Frontal cortex (tissue), 4 donors: ENCODE measurements at places on chromosomes 3 and 15. TPM values are rescaled to one million over a fixed set of nuclear protein-coding genes. Genes with fewer than 3 reads are reported as not detected.

DNA sequence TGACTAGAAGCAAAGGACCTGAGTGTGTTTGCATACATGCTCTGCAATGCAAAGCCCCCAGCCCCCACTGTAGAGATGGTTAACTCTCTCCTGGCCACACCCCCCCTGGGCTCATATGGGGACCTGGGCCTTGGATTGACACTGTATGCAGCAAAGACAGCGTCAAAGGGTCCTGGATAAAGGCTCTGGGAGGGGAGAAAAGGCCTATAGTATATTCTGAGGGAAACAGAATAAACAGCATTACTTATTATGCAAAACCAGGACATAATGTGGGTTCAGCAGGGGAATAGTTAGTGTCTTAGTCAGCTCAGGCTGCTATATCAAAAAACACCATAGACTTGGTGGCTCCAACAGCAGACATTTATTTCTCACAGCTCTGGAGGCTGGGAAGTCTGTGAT lies 158.7 kb downstream of the APBA2 start:
- DNase-seq = no peak

- no peak for DNase-seq
Measured at GRCh38 chr15:47961401-47962090, 159.2 kb upstream of the SLC24A5 start.

Gene CCRL2
- total RNA-seq = 0.41 TPM

GRCh38 chr15:55434989-55435825 lies 26.9 kb downstream of the PIERCE2 start:
- DNase-seq = peak; percentile 24

Gene SLC28A1
- total RNA-seq = not detected

- DNase-seq = no peak
Measured at GRCh38 chr3:132773071-132773619, 50.9 kb upstream of the NPHP3 start.

DNA sequence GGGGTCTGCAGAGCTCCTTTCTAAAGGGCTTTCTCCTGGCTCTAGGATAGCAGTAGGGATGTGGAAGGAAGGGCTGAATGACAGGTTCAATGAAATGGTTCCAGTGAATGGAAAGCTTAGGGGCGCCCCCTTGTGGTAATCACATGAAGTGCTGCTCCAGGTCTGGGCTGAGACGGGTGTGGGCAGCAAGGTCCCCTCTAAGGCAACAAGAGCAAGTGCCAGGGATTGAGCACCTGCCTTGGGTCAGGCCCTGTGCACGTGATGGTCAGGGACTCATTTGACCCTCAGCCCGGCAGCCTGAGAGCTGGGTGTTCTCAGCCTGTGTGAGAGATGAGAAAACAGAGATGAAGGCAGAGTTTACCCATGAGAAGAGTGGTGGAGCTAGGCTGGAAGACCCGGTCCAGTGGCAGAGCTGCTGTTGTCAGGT lies 12.1 kb upstream of the CX3CR1 start:
- DNase-seq = peak; percentile 28

DNA sequence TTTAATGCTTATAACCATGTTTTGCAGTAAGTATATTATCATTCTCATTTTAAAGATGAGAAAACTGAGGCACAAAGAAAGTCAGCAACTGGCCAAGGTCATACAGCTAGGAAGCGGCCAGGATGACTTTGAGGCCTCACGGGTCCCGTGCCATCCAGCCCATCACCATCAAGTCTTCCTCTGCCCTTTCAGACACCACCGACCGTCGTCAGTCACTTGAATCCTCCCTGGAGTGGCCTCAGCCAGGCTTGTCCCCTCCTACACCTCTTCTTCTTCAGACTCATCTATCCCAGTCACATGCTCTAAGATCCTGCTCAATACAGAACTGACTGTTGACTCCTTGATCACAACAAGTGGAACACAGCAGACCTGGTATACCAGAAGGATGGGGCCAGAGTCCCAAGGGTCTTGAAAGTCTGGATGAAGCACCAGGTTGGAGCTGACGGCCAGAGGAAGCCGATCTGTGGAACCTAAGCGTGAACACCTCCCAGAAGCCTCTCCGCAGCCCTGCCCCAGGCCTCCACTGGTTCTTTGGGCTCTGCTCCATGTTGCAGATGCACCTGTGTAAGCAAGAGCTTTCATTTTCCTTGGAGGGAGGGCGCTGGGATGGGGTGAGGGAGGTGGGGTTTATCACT lies 22.1 kb downstream of the ITGA11 start:
- DNase-seq = no peak

Gene GOLGA8A
- total RNA-seq = 23.6 TPM

- no peak for DNase-seq
Measured at GRCh38 chr3:43004282-43004681, 25.2 kb downstream of the GASK1A start.

- DNase-seq = no peak
Measured at GRCh38 chr3:81105789-81106488, 655.5 kb downstream of the GBE1 start.

Gene CD80
- total RNA-seq = not detected

- no peak for DNase-seq
Measured at GRCh38 chr3:178835033-178835432, 236.6 kb downstream of the ZMAT3 start.

- no peak for DNase-seq
Measured at GRCh38 chr3:57164217-57164656, 916 bp downstream of the IL17RD start.

Gene GREM1
- total RNA-seq = 2.4 TPM

Gene DPH3
- 20.4 TPM for total RNA-seq

Gene ITIH3
- not detected for total RNA-seq

Gene PCOLCE2
- total RNA-seq = 6.9 TPM

- no peak for DNase-seq
Measured at GRCh38 chr3:154926721-154927120, 153.4 kb upstream of the MME start.

DNA sequence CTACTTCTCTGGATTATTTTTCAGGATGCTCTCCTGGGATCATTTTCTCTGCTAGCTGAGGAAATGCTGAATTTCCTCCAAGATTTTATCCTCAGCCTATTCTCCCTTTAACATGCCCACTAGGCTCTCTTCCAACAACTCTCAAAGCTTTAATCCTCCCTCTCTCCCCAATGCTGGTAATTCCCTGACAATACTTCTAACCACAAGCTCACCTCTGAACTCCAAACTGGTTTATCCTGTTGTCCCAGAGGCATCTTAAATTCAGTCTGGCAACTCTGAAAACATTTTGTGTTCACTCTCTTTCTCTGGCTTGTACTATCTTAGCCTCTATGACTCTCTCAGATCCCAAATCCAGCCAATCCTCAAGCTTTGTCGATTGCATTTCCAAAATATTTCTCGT lies 490.3 kb downstream of the MECOM start:
- no peak for DNase-seq

DNA sequence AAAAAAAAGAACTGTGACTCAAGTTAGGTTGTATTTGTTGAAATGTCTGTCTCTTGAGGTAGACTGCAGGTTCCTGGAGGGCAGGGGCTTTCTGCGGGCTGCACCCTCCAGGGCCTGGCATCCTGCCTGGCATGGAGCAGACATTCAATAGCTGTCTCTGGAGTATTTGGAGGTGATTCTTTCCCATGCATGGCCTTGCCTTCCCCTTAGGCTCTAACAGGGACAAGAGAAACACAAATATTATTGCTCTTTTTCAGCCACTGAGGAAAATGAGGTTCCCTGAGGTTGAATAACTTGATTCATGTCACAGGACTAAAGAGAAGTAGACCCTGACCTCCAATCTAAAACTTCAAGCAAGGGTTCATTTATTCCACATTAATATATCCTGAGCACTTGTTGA lies 18.6 kb upstream of the FLNB start:
- no peak for DNase-seq

DNA sequence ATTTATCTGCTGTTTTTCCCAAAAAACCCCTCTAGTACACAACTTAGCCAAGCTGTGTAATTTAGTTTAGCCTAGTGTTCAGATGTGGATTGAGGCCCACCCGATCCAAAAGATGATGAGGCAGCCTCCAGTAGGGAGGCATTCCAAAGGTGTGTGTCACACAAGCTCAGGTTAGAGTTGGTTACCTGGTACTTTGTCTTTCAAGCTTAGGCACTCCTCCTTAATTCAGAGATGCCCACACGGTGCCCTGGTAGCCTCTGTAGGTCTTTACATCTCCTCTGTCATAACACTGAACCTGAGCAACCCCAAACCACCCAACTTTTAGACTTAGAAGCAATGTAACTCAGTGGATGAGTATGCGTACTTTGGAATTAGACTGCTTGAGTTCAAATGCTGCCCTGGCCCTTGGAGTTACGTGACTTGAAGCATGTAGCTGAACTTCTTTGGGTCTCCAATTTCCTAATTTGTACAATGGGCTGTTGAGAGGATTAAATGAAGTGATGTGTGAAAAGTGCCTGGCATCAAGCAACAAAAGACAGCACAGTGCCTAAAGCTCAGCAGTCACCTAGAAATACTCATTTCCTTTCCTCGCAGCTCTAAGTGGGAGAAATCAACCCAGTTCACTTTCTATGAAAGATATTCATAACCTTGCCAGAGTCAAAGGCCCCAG lies 284.6 kb upstream of the RARB start:
- no peak for DNase-seq

Gene FEZF2
- total RNA-seq = 12.2 TPM

DNA sequence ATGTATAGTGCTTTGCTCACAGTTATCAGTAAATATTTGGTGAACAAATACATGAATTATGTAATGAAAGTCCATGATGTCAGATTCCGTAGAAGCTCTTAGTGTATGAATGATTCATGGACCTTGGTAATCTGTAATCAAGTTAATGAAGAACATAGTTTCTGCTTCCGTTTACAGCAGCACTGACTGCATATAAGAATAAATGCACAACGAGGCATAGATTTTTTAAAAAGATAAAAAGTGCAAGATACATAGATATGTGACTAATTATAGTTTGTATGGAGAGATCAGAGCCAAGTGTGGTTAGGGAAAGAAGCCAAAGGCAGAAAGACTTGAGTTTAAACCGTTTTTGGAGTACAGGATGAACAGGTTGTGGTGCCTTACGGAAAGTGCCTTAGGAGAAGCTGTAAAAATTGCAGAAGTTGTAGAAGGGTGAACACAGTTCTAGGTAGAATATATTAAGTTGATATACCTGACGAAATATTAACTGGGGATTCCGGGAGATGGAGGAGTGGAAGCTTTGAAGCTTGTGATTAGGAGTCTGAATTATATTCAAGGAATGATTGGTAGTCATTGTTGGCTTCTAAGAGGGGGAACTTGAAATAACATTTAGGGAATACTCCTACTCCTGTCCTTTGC lies 293.1 kb downstream of the NLGN1 start:
- DNase-seq = no peak

Gene CA12
- total RNA-seq = 7.7 TPM

Gene STXBP5L
- total RNA-seq = 11.0 TPM

Gene ACTRT3
- total RNA-seq = 3.3 TPM

- DNase-seq = no peak
Measured at GRCh38 chr3:106963442-106963841, 413.8 kb upstream of the CCDC54 start.

GRCh38 chr3:184566441-184567414 lies 5.1 kb downstream of the EPHB3 start:
- no peak for DNase-seq

DNA sequence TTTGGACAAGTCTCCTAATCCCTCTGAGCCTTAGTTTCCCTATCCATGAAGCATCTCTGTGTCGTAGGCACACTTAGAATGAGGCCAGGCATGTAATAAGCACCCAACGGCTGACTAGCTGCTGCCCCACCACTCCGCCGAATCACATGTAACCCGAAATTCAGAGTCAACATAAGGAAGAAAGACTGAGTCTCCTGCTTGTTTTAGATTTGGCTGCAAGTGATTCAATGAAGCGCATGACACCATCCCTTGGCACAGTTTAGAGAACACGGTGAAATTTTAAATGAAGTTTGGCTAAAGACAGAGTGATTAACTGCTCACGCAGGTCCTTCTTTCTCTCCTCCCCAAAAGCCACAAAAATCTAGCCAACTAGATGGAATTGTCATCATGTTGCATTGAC lies 279.2 kb downstream of the TLE3 start:
- DNase-seq = no peak
